ENCODE measurements at places on chromosomes 11 and 22. TPM values are rescaled to one million over a fixed set of nuclear protein-coding genes. Genes with fewer than 3 reads are reported as not detected.

GRCh38 chr22:22803285-22803853 is 84.2 kb upstream of the IGLL5 start:
- no peak for DNase-seq

DNA sequence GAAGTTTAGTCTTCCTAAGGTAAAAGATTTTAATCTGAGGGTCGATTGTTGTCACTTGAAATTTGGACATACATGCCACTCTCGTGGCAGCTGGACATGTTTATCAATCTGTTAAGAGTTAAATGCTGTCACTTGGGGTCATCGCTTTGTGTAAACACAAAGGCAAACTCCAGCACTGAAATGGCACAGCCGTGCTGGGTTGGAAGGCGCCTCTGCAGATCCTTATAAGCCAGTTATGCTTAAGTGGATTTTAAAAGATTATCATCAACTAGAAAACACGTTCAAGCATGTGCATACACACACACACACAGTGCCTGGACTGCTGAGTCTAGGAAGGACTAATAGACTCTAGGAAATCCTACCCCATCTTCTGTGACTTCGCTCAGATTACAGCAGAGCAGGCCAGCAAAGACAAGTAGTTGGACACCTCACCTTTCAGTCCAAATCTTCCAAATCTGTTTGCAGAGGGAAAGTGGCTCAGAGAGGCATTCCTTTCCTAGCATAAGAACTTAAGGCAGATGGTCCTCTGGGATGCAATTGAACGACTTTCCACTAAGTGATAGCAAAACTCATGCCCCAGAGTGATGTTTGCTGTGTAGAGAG is 83.7 kb downstream of the CACNG2 start:
- no peak for DNase-seq

Gene SNX19
- 48.8 TPM for total RNA-seq

DNA sequence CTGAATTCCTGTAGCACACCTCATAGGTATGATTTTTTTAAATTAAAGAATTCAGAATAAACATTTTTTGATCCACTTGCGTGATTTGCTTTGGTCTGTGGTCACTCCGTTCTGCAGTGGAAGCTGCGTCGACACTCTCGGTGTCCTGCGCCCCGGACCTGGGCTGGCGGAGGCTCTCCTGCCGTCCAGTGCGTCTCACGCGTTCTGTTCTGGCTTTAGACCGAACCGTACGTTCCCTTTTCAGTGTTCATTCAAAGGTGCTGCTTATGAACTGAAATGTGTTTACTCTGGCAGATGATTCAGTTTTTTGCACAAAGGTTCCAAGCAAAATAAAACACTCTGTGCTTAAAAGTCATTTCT is 38.2 kb downstream of the CTTN start:
- no peak for DNase-seq

Gene SMC1B
- total RNA-seq, result not detected

DNA sequence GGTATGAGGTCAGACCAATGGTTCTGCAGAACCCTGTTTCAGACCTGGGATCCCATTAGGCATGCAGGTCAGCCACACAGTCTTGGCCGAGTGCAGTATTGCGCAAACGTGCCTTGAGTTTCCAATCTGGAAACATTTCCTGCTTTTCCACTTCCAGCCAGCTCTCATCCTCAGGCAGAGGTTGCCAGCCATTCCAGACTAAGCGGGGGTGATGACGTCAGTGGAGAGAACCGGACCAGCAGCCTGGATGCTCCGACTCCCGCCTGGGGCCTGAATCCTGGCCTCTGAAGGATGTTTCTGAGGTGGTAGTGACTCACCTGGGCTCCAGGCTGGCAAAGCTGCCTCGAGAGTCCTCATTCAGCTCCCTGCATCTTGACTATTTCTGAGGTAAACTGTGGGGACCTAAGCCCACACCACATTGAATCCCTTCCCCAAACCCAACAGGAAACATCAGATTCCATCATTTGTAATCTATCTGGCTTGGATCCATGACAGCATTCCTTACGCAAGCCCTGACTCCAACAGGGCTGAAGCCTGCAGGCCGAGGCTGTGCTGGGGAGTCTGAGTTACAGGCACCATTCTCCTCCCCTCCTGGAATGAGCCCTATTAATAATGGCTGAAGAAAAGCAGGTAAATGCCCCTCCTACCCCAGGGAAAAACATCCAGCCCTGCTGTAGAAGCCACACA is 83.0 kb downstream of the ABTB2 start:
- peak; percentile 44 for DNase-seq

Gene CARNS1
- total RNA-seq, result under 0.01 TPM
